ENCODE measurements at places on chromosomes 4 and X.

GRCh38 chrX:13761606-13762414, 27.3 kb downstream of the OFD1 start:
- no peak for DNase-seq

DNA sequence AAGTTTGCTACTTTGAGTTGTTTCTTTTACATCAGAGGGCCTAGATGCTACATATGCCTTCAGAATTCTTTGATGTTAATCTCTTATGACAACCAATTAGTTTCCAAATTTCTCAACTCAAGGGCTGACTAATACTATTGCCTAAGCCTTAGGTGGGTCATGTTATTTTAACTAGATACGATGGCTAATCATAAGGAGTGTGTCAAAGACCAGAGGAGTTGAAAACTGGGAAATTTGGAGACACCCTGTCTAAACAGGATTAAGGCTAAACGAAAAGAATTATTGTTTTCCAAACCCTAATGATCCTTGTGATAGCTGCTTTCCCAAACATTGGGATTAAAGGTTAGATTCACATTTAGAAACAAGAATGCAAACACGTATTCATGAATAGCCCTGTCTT, 228.5 kb downstream of the PCDH7 start:
- DNase-seq, result no peak

DNA sequence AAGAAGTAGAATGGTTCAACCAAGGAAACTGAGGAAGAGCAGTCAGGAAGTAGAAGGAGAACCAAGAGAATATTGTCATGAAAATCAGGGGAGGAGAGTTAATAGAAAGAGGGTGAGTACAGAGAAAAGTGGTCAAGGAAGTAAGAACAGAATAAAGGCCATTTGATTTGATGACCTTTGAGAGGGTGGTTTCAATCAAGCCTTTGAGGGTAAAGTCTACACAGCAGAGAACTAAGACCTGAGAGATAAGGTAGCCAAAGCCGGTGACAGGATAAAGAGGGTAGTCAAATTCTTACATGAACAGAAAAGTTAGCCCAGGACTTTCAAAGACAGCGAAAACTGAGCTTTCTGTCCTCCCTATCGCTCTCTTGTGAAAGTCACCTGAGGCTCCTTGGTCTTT, 34.6 kb upstream of the FGF16 start:
- no peak for DNase-seq

- no peak for DNase-seq
Measured at GRCh38 chr4:162683659-162684370, 482.9 kb downstream of the NAF1 start.

GRCh38 chr4:157978680-157979361, 194.0 kb downstream of the GASK1B start:
- DNase-seq, result peak; percentile 24
